ENCODE measurements at places on chromosomes 12 and 14.
A peak's percentile ranks its signal among the peaks of the same experiment; 100 is the strongest.

- DNase-seq, result peak; percentile 27
Measured at GRCh38 chr12:46124848-46125619, 134.7 kb upstream of the SCAF11 start.

DNA sequence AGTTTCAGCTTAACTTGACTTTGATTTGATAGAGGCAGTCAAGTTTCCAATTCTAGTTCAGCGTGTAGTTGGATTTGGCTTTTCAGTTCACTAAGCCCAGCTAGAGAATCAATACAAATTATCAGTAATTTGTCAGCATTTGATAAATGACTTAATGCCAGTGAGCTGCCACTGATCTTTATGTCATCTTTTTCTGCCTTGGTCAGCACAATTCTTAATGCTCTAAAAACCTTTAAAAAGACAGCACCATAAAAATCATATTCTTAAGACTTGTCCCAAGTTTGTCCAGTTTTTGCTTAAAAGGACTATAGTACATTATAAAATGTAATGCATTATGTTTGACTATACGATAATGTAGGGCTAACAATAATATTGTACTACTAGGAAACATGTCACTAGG lies 920.5 kb downstream of the LRFN5 start:
- DNase-seq, result no peak

- no peak for DNase-seq
Measured at GRCh38 chr14:95025218-95025617, 132.1 kb downstream of the DICER1 start.

GRCh38 chr12:109963743-109964429 lies 32.3 kb downstream of the GIT2 start:
- no peak for DNase-seq

DNA sequence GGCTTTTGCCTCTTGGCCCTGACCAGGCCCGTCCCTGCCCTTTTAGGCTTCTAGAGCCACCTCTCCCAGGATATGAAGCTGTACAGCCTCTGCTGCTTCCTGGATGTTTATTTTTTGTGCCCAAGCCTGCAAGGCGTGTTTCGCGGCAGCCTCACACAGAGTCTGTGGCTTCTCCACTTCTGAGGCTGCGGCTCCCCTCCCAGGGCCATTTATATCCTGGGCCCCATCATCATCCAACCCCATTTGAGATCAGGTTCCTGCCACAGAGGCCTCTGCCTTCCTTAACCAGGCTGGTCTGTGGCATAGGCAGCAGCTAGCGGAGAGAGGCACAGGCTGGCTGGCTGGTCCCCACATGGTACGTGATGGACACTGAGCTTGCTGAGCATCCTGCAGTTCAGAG lies 114.1 kb upstream of the PWP1 start:
- DNase-seq, result no peak

GRCh38 chr12:15662303-15662980 lies 126.7 kb downstream of the EPS8 start:
- DNase-seq, result no peak

DNA sequence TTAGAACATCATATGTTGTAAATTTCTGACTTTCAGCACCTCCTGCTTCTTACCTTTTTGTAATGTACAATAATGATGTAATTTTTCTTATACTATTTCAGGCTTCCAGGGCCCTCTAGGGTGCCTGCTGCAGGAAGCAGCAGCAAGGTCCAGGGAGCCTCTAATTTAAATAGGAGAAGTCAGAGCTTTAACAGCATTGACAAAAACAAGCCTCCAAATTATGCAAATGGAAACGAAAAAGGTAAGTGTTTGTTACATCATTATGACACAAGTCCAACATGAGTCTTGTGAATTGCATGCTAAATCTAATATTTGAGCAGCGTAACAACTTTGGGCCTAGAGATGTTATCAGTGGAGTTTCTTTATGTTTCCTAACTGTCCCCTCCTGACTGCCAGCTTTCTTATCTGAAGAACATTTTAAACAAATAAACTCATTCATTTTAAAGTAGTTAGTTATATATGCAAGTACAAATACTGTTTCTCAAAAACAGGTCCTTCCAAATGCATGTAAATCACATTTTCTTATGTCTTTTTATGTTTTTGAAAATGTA lies 167.6 kb downstream of the NAV3 start:
- no peak for DNase-seq

- no peak for DNase-seq
Measured at GRCh38 chr14:75752907-75753594, 92.0 kb downstream of the TTLL5 start.

DNA sequence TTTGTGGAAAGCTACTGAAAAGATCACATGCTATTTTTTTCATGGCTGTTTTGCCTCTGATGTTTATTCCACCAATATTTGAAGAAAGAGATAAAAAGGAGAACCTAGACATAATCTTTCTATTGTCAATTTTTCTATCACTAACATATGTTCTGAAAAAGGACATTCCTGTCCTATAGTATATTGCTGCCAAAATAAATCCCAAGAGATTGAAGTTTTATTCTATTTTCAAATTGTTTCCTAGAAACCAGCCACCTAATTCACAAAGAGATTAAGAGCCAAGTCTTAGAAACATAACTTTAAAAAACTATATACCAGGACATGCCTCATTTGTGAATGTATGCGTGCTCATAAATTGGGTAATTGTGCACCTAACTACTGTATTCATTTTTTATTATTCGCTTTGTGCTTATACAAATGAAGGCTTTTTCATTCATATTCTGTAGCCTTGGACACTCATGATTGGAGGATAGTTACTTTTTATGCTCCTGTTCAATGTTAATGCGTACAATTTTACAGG lies 200.7 kb downstream of the FUT8 start:
- no peak for DNase-seq

DNA sequence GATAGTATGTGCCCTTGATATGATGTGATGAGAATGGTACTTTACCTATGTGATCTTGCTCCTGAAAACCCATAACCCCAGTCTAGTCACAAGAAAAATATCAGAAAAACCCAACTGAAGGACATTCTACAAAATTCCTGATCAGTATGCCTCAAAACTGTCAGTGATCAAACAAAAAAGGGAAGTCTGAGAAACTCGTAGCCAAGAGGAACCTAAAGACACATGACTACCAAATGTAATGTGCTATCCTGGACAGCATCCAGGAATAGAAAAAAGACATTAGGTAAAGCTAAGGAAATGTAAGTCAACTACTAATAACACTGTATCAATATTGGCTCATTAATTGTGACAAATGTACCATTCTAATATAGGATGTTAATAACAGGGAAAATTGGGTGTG lies 4.1 kb upstream of the WIF1 start:
- DNase-seq, result no peak

DNA sequence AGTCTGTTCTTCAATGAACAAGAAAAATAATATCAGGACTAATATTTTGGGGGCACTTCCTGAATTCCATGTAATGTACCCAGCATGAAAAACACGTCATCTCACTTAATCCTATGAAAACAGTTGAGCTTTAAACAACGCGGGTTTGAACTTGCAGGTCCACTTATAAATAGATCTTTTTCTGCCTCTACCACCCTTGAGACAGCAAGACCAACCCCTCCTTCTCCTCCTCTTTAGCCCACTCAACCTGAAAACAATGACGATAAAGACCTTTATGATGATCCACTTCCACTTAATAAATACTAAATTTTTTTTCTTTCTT lies 203.9 kb upstream of the KRR1 start:
- DNase-seq, result no peak

- DNase-seq, result no peak
Measured at GRCh38 chr12:19988001-19988400, 380.3 kb upstream of the PDE3A start.

- no peak for DNase-seq
Measured at GRCh38 chr12:109890620-109891170, 9.4 kb upstream of the TCHP start.

DNA sequence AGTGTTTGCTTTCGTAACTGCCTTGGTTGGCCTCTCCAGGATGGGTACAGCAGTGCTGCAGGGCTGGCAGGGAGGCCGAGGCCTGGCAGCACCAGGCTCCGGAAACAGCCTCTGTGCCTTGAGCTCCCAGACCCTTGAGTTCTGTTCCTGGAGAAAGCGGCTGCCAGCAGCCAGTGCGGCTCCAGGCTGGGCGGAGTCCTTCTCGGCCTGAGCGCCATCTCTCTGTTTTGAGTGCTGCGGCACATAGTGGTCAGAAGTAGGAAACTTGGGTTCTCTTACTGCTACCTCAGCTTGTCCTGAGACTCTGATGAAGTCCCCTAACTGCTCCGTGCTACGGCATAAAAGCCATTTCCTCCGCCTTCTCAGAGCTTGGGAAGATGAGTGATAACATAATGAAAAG lies 65.9 kb downstream of the KCNA1 start:
- DNase-seq, result no peak

DNA sequence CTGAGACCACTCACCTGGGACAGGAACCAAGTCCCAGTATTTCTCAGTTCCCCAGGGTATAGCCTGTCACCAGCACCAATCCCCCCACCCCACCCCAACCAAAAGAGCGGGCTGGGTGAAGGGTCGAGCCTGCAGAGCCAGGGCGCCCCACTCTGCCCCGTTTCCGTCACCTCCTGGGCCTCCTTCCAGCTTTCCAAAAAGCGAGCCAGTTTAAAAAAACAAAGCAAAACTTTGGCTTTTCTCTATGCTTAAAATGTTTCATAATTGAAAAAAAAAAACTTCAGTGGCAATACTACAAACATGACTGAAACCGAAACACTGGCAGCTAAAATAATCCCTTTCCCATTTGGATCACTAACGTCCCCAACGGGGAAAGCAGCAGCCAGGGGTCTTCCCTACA lies 7.5 kb downstream of the CAMKK2 start:
- no peak for DNase-seq

DNA sequence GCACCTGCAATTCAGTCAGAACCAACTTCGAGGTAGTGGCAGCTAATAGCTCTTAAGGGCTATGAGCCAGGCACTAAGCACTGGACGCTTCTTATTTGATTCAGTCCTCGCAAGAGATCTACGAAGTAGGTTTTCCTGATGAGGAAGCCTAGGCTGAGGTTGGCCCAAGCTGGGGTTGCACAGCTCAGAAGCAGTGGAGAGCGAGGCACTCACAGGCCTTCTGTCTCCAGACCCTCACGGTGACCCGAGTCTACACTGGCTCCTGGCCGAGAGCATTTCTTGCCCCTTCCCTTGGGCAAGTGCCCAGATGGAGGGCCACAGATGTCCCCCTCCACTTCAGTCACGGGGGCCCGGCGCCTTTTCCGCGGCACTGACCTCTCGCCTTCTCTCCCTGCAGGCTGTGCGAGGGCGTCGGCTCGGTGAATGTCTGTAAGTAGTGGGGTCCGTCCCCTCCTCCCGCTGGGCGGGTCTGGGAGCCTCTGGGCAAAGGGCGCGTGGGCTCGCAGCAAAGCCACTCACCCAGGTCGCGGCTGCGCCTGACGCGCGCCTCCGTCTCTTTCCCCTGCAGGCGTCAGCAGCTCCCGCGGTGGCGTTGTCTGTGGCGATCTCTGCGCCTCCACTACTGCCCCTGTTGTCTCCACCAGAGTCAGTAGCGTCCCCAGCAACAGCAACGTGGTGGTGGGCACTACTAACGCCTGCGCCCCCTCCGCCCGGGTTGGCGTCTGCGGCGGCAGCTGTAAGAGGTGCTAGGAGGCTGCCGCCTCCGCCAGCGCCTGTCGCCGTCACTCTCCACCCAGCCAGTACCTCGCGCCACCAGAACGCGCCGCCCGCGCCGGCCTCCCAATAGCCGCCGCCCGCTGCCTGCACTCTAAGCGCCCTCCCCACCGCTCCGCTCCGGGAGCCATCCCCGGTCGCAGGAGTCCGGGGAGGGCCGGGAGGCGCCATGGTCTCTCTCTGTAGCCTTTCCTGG lies 13.1 kb downstream of the KRT83 start:
- no peak for DNase-seq

DNA sequence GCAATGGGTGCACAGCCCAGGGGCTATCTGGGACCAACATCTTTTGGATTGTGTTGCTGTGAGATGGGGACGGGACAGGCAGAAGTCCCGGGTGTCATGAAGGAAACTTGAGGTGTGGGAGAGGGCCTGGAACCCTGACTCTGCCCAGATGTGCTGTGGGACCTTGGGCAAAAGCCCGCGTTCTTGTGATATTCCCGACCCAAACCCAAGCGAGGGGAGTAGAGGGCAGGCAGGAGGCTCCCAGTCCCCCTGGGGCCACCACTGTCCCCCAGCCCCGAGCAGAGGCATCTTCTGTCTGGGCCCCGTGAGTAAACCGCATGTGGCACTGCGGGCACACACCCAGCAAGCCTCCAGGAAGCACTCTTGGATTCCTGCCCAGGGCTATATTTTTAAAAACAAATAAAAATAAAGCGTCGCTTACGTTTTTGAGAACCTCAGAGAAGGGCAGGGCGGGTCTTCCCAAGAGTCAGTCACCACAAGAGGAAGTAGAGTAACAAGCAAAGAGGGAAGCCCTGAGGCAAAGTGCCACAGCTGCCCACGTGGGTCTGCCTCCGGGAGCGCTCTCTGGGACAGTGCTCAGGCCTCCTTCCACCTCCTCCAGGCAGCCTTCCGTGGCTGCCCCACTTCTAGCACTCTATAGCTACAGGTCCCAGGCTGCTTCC lies 39.5 kb downstream of the BEGAIN start:
- peak; percentile 26 for DNase-seq

GRCh38 chr12:128818065-128819022 lies 5.4 kb downstream of the SLC15A4 start:
- no peak for DNase-seq

GRCh38 chr12:2578211-2578610 lies 216.6 kb upstream of the FKBP4 start:
- no peak for DNase-seq

- no peak for DNase-seq
Measured at GRCh38 chr14:78136695-78137094, 33.5 kb upstream of the NRXN3 start.

- no peak for DNase-seq
Measured at GRCh38 chr14:22658946-22659345, 14.8 kb upstream of the OR6J1 start.

DNA sequence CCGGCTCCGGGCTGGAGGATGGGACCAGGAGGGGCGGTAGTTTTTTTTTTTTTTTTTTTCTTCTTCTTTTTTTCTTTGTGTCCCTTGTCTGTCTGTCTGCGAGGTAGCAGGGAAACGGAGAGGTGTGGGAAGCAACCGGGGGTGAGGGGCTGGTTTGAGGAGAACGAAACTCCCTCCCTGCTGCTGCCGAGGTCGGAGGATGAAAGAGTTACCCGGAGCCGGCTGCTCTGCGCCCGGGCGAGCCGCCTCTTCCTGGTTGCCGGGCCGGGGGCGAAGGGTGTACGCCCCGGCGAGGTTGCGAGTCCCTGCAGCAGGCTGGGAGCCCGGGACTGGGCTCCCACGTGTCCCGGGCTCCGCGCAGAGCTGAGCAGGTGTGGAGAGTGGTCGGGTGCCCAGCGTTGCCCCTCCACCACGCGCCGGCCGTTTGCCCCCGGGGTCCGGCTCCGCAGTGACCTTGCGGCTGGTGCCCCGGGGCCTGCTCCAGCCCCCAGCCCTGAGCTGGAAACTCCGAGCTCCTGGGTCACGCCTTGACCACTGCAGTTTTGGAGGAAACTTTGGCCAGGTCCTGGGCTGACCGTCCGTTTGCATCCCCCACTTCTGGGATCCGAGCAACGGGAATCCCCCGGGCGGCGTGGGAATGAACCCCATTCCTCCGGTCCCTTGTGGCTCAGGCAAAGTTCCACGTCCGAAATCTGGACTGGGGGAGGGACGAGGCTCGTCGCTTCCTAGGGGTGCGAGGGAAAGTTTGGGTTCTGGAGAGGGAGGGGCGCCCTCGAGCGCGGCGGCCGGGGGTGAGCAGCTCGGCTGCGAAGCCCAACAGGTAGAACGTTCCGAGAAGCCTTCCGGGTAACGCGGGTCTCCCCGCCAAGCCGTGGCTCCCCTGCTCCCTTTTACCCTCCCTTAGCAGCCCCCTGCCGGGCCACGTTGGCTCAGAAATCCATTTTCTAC lies 1.3 kb downstream of the CHST11 start:
- peak; percentile 50 for DNase-seq

All from stimulated activated CD4-positive, alpha-beta T cell treated with anti-CD3 and anti-CD28 coated beads, Interleukin-12 subunit alpha, Interleukin-12 subunit beta, amount 100 ng/mL, for 4 hours (primary cell).